Right ventricle myocardium inferior (tissue), 1 donor: ENCODE measurements at places on chromosomes 2 and 18.

- DNase-seq = no peak
Observed at GRCh38 chr18:67961701-67962440, 445.4 kb upstream of the DSEL start.

GRCh38 chr2:162297925-162298552 lies 20.4 kb downstream of the IFIH1 start:
- no peak for DNase-seq

GRCh38 chr2:3522961-3523421 lies 3.7 kb upstream of the ADI1 start:
- DNase-seq = no peak

DNA sequence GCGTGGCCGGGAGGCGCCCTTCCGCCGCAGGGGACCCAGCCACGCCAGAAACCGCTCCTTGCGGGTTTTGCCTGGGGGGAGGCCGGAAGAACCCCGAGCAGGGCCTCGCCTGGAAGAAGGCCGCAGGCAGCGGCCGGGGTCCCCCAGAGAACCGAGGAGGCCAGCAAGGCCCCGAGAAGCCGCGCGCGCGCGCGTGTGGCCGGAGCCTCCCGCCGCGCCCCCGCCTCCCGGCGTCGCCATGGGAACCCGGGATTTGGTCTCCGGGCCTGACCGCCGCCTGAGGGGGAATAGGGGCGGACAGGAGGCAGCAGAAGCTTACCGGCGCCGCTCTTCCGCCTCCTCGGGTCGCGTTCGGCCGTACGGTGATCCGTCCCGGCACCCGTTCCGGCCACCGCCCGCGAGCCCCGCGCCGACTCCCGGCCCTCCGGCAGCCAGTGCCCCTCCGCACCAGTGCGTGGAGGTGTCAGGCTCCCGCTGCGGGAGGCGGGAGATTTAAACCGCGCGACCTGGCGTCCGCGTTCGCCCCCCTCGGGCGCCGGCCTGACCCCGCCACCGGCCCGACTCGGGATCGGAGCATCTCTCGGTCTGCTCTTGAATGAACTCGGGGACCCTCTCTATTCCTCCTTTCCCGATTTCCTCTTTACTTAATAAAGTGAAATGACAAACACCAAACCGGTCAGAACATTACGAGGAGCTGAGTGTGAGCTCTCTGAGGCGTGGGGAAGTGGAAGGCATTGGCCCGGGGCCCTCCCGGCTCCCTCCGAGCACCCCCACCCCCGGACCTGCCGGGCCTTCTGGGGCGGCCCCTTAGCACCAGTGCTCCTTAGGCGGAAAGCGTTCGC lies at the start of gene ICA1L:
Gene ICA1L, minus strand, starts transcription at position 467 of the 842 bp plus-strand sequence. CDS start 42,757 bp downstream, outside the sequence.
- peak; percentile 86 for DNase-seq

- DNase-seq = no peak
Observed at GRCh38 chr2:182015334-182016109, 29.9 kb downstream of the PPP1R1C start.

DNA sequence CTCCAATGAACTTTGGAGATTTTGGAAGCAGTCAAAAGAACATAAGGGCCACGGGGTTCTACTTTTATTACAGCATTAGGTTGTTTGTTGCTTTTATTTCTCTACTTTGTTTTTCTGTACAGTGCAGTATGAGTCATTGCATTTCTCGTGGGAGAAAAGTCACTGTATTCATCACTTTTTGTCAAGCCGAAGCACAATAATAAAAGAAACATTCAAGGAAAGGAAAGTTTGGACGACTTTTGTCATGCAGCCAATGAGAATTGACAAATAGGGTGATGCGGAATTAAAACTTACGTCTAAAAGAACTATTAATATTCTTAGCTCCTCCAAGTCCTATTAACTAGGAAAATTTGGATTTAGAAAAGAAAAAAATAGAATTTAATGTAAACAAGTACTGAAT lies 209.9 kb downstream of the TMEM182 start:
- no peak for DNase-seq

DNA sequence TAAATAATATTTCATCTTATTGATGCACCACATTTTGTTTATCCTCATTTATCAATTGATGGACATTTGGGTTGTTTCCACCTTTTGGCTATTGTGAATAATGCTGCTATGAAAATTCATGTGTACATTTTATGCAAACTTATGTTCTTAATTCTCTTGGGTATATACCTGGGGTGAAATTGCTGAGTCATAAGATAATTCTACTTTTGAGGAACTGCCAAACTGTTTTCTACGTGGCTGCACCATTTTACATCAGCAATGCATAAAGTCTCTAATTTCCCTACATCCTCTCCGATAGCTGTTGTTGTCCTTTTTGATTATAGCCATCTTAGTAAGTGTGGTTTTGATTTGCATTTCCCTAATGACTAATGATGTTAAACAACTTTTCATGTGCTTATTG lies 116.5 kb upstream of the DLX2 start:
- DNase-seq = no peak

GRCh38 chr18:27954226-27954625 lies 222.7 kb downstream of the CDH2 start:
- DNase-seq = no peak

- DNase-seq = peak; percentile 61
Observed at GRCh38 chr2:113157118-113157896, 16.5 kb upstream of the PSD4 start.

DNA sequence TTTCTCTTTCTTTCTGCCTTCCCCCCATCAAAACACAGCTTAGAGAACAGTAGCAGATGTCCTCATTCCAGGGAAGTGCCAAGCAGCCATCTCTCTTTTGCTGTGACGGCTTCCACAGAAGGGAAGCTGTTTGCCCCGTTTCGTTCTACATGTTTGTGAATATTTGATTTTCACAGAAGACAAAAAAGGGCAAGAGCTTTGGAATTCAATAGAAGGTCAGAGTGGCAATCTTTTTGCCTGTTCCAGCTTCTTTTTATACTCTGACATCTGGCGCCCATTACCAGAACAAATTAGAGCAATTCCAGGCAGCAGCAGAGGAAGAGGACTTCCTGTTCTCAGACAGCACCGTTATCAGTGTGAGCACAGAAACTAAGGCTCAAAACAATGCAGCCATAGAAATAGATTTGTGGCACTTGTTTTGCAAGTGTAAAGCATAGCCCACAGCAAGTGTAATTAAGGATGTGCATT lies 79.0 kb upstream of the CDH19 start:
- no peak for DNase-seq

GRCh38 chr2:191699341-191699945 lies 21.5 kb downstream of the NABP1 start:
- DNase-seq = no peak

GRCh38 chr2:30180226-30180625 lies 33.4 kb downstream of the YPEL5 start:
- DNase-seq = peak; percentile 75

- no peak for DNase-seq
Observed at GRCh38 chr18:42574871-42575270, 540.6 kb downstream of the RIT2 start.

- DNase-seq = peak; percentile 88
Observed at GRCh38 chr2:10028988-10029874, 14.1 kb upstream of the KLF11 start.

- DNase-seq = no peak
Observed at GRCh38 chr2:7929281-7929680, 752.6 kb upstream of the ID2 start.
